ENCODE measurements at places on chromosomes 13 and 19. TPM values are rescaled to one million over a fixed set of nuclear protein-coding genes. Genes with fewer than 3 reads are reported as not detected.

FGF21 gene
- polyA plus RNA-seq = not detected

TMEM255B gene
- 14.8 TPM for polyA plus RNA-seq

TFDP1 gene
- 76.7 TPM for polyA plus RNA-seq

FFAR2 gene
- polyA plus RNA-seq = not detected

OR4F17 gene
- not detected for polyA plus RNA-seq

PNMA8B gene
- polyA plus RNA-seq = 0.63 TPM

- DNase-seq = peak; percentile 72
These were observed 54.5 kb downstream of the TSSK6 start for GRCh38 chr19:19460761-19461265.

GRCh38 chr19:932648-933552 lies 7.1 kb downstream of the ARID3A start:
- peak; percentile 94 for DNase-seq

- peak; percentile 87 for DNase-seq
These were observed 12.5 kb upstream of the MAP1S start for GRCh38 chr19:17706750-17707181.

DNA sequence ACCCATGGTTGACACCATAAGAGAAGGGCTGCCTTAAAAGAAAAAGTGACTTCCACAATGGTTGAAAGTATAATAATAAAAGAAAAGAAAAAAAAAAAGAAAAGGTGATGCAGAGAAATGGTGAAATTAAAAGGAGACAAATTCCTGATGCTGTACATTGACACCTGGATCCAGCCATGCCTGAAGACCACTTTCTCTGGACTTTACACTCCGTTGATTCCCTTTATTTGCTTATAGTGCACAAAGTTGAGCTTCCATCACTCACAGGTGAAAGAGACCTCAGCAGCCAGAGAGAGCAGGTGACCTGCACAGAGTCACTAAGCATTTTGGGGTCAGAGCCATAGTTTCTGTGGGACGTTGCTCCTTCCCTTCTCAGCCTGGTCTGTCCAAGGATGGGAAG lies 12.2 kb upstream of the OR10H5 start:
- DNase-seq = no peak

DNA sequence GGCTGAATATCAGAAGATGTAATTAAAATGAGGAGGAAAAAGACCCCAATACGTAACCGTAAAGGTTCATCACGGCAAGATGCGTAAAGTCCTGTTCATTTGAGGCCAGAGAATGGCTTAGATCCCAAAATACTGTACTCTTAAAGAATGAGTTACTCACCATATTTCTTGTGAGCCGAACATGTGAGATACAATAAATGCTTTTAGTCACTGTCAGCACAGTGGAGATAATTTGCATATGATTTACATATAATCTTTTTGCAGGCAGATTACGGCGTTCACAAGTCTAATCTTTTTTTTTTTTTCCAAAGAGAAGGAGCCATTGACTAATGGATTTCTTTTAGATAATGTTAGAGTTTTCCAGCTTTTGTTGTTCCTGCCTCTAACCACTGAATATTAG lies 28.4 kb downstream of the AMER2 start:
- DNase-seq = no peak

- peak; percentile 25 for DNase-seq
These were observed 1202.8 kb downstream of the DIAPH3 start for GRCh38 chr13:58960888-58961287.

GRCh38 chr19:16190198-16190597 lies 5.0 kb downstream of the FAM32A start:
- DNase-seq = no peak
